ENCODE measurements at places on chromosomes 12 and 14.
A peak's percentile ranks its signal among the peaks of the same experiment; 100 is the strongest.

DNA sequence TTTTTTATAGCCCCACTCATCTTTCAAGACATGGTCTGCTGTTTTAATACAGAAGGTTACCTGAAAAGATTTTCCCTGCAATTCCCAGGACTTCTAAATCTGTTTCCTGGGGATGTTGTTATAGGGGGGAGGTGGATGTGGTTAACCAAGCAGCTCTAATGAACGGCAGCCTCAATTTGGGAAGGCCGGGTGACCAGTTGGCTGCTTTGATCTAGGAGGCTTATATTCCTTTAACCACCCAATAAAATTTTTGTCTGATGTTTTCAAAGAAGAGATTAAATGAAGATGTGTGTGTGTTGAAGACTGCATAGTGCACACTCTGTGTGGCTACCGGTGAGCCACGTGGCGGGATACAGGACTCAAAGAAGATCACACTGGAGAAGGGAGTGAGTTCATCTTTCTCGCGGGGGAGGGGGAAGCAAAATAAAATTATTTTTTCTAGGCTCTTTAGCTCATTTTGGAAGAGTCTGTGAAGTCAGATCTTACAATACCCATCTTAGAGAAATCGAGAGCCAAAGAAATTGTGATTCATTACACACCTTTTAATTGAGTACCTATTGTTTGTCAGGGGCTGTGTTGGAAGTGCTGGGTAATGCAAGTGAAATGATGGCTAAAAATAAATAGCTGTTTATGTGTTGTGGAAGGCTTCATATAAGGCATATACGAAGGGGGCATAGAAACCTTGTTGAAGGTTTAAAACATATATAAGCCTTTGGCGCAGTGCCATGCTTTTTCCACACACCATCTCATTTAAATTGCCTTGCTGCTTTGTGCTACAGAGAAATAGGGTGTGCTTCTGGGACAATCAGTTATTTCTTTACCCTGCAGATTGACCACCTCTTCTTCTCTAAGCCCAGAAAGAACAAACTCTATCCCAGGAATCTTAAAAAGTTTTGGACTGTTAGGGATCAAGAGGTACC, 18.5 kb downstream of the ELK3 start:
- no peak for DNase-seq

GRCh38 chr12:55830601-55831446, 1.4 kb upstream of the DNAJC14 start:
- peak; percentile 39 for DNase-seq

DNA sequence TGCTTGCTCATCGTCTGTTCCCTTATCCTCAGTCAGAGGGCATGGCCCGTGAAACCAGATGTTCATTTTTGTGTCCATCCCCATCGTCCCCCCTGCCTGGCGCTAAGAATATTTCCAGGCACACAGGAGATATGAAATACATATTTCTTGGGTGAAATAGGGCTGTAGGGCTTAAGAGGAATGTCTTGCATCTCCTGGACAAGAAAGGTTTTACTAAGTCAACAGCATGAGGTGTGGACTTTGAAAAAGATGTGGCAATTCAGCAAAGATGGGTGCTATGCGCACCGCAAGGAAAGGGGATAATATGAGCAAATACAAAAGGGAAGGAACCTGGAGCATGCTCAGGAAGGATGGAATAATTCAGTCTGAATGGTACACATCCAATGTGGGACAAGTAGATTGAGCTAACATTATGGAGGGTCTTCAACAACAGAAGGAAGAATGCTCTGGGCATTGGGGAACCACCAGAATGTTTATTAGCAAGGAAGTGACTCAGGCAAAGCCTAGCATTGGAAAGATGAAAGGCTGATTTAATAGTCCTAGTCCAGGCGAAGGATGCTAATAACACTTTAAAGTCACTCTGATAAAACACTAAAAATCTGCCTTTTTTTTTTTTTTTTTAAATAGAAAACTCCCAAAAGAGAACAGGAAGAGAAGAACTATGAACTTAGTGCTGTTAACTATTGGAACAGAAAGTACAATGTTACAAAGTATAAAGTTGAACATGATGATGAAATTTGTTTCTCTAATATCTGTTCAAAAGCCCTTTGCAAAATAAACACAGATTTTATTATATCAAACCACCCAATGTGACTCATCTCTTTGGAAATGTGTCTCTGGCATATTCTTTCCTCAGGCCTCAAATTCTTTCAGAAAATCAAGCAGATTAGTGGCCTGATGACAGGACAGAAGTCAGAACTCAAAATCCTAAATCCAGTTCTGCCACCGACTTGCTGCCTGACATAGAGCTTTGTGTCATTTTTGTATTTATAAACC, 449.5 kb downstream of the BCAT1 start:
- DNase-seq: no peak

- DNase-seq: no peak
Observed at GRCh38 chr14:102027951-102028350, 58.9 kb downstream of the HSP90AA1 start.

DNA sequence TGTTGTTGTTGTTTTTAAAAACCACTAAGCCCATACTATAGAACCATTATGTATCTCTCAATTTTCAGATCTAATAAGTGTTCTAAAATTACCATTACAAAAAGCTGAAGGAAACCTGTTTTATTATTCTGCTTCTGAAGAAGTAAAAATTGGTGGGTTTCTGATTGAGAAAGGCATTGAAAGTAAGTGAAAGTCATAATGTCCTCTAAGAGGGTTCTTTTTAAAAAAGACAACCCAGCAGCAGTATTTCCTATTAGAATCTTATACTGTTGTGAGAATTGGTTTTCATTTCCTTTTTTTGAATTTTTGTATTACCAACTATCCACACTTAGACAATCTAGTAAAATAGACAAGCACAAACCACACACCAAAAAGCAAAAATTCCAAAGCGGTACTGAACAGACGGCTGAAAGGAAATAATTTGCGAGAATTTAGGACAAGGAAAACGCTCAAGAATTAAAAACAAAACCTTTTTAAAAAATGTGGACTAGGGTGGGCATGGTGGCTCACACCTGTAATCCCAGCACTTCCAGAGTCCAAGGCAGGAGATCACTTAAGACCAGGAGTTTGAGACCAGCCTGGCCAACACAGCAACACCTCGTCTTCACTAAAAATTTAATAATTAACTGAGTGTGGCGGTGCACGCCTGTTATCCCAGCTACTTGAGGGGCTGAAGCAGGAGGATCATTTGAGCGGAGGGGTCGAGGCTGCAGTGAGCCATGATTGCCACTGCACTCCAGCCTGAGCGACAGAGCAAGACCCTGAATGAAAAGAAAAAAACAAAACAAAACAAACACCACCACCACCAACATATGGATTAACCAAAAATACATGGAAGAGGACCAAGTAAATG, 66.7 kb upstream of the AP4S1 start:
- DNase-seq: no peak

DNA sequence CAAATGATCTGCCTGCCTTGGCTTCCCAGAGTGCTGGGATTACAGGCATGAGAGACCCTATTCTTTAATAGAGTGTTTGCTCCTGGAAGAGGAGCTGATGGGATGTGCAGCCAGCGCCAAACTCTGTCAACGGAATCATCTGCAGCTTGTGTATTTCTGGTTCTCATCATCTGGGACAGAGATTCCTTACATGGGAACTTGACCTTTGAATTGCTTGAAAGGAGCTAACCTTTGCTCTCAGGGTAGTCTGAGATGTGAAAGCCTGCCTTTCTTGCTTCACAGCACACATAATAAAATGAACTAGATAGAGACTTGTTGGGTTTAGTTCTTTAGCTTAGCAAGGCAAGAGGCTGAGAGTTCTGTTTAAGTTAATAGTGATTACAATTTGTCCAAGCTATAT, 120.0 kb downstream of the OTOGL start:
- no peak for DNase-seq
